ENCODE measurements at places on chromosomes 16 and 17.

DNA sequence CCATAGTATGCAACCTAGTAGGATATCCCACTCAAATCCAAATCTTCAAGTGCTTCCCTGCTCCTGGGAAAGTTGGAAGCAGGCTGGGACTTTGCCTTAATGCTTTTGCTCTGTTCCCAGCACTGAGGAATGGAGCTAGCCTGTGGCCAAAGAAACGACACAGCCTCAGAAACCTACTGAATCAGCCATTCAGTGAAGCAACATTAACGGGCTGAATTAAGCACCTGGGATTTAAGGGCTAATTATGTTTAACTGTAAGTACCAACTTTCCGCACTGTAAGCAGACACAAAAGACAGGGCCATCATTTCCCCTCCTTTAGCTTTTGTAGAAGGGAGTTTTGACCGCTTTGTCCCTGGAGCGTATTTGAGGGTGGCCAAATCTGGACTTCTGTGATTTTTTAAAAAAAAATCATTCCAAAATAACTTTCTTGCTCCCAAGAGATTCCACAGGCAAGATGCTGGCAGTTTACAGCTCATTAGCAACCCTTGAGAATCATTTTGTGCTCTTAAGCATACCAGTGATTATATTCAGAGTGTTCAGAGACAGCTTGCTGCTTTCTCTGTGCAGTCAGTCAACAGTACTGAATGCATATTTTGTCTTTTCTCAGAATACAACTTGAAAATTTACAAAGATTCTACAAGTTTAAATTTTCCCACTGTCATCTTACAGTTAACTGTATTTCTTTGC, 17.6 kb upstream of the NOL11 start:
- no peak for DNase-seq

DNA sequence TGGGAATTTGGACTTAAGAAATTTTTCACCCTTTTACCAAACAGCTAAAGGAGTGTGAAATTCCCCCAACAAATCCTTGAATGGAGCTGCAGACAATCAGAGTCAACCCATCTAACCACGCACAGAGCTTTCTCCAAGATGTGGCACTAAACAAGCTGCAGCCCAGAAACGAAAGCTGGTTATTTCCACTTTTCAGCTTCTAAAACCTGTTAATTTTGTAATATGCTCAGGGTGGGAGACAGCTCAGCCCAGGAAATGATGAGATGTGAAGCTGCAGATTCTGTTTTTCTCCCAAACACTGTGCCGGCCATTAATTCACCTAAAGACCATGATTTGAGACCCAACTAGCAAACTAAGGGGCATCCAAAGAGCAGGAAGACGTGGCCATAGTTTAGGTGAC, 33.2 kb upstream of the ABR start:
- DNase-seq, result no peak

GRCh38 chr17:35847633-35848373, 20.9 kb downstream of the HEATR9 start:
- DNase-seq, result no peak

- no peak for DNase-seq
Observed at GRCh38 chr16:13858873-13859580, 60.9 kb upstream of the ERCC4 start.

DNA sequence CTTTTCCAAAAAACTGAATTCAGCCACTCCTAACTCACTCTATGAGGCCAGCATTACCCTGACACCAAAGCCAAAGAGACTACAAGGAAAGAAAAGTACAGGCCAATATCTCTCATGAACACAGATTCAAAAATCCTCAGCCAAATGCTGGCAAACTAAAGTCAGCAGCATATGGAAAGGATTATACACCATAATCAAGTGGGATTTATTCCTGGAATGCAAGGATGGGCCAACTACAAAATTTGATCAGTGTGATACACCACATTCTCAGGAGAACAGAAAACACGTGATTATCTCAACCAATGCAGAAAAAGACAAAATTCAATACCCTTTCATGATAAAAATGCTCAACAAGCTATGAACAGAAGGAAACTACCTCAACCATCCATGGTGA, 7.7 kb upstream of the AATK start:
- DNase-seq, result no peak

GRCh38 chr17:76523084-76524037, 14.1 kb downstream of the CYGB start:
- peak; percentile 29 for DNase-seq

DNA sequence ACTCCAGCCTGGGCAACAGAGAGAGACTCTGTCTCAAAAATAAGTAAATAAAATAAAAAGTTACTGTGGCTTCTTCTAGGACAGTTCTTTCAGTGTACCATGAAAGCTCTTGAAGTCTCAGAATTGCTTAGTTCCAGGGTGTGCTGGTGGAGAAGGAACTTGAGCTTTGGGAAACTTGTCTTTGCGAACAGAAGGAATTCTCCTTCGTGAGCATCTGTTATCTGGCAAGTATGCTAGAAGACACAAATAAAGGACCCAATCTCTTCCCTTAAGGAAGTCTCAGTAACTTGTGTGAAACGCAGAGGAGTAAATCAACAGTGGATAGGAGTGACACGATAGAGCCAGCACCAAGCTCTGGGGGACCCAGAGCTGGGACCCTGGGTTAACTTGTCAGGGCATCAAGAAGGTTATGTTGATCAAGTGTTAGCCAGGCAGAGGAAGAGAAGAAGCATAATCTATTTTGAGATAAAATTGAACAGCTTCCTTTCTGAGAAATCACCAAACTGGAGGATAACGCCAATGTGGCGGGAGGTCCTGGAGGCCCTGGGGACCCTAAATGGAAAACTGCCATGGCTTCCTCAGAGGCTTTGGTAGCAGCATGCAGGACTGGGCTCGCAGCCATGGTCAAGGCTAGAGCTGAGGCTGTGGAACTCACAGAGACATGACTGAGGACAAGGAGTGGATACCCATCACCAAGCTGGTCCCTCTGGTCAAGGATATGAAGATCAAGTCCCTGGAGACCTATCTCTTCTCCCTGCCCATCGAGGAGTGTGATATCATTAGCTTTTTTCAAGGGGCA, 72.1 kb upstream of the HAS3 start:
- no peak for DNase-seq

DNA sequence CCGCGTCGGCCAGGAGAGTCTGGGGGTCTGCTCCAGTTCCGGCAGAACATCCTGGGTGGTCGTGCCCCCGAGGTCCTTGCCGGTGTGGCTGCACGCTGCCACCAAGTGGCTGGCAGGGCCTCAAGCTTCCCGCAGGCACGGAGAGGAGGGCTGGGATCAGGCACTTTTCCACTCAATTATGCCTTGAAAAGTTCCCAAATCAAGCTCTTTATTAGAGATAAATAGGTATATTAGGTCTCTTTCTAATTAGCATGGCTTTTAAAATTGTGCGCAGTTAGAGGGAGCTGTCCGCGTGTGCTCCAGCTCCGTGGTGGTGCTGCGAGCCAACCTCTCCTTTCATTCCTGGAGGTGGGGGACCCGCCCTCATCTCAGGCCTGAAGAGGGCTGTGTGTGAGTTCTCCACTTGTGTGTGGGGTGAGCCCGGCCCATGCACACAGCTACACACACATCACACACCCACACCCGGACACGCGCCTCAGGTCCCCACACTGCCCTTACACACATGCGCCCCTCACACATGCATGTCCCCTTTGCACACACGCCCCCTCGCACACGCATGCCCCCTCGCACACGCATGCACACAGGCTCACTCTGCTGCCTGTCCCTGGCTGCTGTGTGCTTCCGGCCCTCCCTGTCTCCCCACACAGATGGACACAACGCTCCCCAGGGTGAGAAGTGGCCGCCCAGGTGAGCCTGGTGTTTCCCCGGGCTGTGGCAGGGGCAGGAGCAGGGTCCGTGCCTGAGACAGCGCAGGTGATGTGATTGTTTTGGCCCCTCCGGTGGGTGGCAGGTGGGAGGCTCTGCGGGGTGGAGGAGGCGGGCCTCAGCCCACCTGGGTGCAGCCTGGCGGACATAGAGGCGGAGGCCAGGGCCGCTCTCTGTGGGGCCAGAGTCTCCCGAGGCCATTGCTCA, 28.8 kb downstream of the CACNA1H start:
- DNase-seq, result no peak

GRCh38 chr17:47213540-47213939, 4.4 kb downstream of the MYL4 start:
- no peak for DNase-seq

- DNase-seq, result no peak
Observed at GRCh38 chr17:28404812-28405570, 1.0 kb downstream of the SLC46A1 start.

DNA sequence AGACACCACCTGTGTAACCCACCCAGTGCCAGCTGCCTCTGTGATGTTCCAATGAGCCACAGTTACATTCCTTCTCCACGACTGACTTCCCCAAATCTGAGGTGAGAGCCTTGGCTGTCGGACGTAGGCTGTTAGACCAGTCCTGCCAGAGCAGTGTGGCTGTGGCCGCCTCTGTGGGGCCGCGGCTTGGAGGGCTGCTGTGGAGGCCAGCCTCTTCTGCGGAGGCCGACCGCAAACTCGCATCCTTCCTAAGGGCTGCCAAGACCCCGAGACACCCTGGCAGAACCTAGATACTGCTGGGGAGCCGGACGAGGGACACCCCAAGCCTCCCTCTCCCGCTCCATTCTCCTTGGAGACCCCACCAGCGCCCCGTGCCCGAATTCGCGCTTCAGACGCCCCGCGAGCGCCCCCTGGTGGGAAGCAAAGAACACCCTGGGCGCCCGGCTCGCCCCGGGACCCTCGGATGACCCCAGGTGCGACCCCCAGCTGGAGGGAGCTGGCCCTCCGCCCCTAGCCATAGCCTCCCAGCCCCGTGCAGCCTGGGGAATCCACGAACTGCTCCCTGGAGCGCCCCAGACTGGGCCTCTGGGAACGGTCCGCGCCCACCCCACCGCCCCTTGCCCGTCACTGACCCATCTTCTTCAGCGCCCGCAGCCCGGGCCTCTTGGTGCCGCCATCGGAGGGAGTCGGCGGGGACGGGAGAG, 547 bp downstream of the PLCD3 start:
- no peak for DNase-seq

- no peak for DNase-seq
Observed at GRCh38 chr16:8963010-8963820, 491 bp downstream of the USP7 start.

GRCh38 chr16:30953511-30954124, 3.9 kb upstream of the SETD1A start:
- DNase-seq, result peak; percentile 61

DNA sequence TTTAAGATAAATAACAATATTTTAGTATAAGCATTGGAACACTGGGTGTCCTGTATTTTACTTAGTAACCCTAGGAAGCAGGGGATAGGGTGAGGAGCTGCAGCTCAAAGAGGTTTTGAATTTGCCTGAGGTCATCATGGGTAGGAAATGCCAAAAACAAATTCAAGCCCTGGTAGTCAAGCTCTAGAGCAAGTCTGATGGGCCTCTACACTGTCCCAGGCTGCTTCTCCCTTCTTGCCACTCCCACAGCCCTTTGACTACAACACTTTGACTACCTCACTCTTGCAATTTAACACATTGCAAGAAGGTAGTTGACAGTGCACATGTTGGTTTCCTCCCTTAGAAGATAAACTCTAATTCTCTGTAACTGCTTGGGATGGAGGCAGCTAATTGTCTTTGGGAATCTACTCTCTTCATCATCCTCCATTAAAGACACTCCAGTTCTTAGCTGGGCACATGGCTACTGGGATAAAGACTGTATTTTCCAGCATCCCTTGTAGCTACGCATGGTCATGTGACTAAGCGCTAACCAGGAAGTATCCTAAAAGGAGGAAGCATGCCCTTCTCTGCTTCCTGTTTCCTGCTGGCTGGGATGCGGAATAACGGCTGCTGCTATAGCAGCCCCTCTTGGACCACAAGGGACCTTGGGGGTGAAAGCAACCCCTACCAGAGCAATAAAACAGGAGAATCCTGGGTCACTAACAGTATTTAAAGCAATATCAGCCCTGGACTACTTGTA, 30.7 kb upstream of the SSTR2 start:
- DNase-seq, result no peak

- DNase-seq, result no peak
Observed at GRCh38 chr17:292531-293382, 59.9 kb downstream of the RPH3AL start.

DNA sequence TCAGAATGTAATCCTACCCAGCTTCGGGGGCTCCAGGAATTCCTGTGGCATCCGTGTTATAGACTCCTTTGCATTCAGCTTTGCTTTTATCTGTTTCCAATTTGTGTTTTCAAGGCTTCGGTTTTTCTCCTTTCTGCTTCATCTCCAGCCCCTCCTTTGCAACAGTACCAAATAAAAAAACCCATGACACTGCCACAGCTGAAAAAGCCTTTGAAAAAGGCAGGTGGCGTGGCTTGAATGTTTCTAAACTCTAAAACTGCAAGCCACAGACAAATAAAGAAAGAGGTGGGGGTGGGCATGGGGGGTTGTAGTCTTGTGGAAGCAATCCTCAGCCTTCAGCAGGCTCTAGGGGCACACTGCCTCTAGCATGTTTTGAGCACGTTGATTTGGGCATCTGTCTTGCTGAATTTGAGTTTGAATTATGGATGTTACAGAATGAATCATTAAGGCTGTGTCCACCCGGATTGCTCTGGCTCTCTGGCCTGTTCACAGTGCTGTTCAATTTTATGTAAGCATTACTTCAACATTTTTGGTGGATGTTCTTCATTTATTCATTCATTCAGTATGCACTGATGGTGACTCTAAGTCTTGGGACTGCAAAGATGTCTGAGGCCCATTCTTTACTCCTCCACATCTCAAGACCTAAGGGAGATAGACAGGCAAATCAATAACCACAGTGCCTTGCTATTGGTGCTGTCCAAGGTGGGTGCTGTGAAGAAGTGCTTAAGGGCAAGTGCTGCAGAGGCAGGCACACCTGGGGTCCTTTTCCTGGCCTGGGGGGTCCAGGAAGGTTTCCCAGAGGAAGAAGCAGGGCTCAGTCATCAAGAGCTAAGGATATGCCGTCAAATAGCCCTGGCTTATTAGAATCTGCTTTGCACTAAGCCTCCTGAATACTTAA, 77.4 kb downstream of the CDH13 start:
- no peak for DNase-seq

DNA sequence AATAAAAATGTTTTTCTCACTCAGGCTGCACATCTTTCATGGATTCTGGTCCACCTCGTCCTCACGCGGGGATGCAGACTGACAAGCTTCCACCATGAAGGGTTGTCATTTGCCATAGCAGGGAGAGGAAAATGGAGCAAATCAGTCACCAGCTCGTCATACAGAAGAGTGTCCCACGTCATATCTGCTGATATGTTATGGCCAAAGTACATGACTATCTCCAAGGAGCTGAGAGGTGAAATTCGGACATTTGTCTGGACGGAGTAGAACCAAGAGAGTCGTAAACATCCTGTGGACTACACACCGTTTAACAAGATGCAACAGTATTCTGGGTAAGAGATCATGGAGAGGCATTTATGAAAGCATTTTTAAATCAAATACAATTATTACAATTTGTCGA, 75.3 kb upstream of the MYOCD start:
- DNase-seq, result no peak

- DNase-seq, result no peak
Observed at GRCh38 chr16:21033704-21034103, 116.9 kb downstream of the DNAH3 start.

GRCh38 chr16:26724189-26724588, 342.5 kb upstream of the C16orf82 start:
- DNase-seq, result no peak

- no peak for DNase-seq
Observed at GRCh38 chr16:57763285-57764005, 27.9 kb downstream of the KATNB1 start.
